ENCODE measurements at places on chromosomes 5 and 9.

DNA sequence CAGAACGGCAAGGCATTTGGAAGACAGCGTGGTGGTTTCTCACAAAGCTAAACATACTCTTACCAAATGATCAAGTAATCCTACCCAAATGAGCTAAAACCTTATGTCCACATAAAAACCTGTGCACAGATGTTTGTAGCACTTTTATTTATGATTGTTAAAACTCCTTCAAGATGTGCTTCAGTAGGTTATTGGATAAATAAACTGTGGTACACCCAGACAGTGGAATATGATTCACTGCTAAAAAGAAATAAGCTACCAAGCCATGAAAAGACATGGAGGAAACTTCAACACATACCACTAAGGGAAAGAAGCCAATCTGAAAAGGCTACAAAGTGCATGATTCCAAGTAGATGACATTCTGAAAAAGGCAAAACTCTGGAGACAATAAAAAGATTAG, 94.2 kb downstream of the FOXD1 start:
- H3K27me3 ChIP-seq = no peaks in the 10 kb centered on the region
- DNase-seq = no peak
- H3K4me3 ChIP-seq = no peak overlapping the region
- H3K36me3 ChIP-seq = 0 out of 2 replicates have a peak, but pooled peaks cover 3% of the 10 kb centered on the region

DNA sequence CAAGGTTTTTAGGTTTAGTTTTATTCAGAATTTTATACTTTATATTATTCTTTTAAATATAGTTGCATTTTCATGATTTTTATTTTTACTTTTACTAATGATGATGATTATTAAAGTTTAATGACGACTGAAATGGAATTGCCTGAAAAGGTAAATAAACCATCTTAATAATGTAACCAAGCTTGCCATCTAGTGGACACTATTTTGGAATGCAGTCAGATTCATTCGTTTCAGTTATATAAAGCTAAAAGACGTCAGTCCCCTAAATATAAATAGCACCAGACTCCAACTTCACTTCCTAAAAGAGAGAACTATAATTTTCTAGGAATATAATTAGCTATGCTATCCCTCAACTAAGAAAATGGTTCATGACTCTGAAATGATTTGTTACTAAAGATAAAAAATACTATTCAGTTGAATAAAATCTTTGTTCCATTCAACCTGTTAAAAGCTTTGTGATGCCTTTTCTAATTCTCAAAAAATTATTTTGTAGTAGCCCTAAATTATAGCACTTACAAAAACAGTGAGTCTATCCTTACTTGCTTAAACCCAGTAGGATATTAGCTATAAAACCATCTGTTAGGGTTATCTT, 19.9 kb downstream of the ABITRAM start:
- peaks cover 8% of the 10 kb centered on the region for H3K36me3 ChIP-seq
- no peak overlapping the region for H3K27ac ChIP-seq
- no peaks in the 10 kb centered on the region for H3K4me1 ChIP-seq
- no peaks in the 10 kb centered on the region for H3K27me3 ChIP-seq
- no peak for DNase-seq
- H3K4me3 ChIP-seq = no peak overlapping the region

DNA sequence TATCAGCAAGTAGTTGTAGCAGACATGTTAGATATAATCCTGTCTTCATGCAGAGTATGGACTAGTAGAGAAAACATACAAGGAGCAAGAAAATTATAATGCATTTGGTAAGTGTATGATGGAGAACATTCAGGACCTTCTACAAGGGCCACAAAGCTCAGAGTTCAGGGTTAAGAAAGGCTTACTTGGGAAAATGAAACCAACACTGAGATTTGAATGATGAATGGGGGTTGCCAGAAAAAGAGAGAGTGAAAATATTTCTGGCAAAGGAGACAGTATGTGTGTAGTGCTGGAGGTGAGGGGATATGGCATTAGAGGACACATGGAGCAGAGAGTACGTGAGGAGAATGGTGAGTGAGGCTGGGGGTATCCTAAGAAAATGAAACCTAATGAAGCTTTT, 169.8 kb upstream of the STK32A start:
- H3K4me3 ChIP-seq = no peak overlapping the region
- H3K4me1 ChIP-seq = no peaks in the 10 kb centered on the region
- no peak overlapping the region for H3K27ac ChIP-seq
- H3K27me3 ChIP-seq = no peaks in the 10 kb centered on the region
- DNase-seq = no peak

GRCh38 chr9:14097215-14097614, 216.7 kb downstream of the NFIB start:
- H3K27ac ChIP-seq = no peak overlapping the region
- peaks cover 60% of the 10 kb centered on the region for H3K4me1 ChIP-seq
- no peaks in the 10 kb centered on the region for H3K36me3 ChIP-seq
- DNase-seq = no peak

- H3K4me1 ChIP-seq = peaks cover 39% of the 10 kb centered on the region
- H3K27ac ChIP-seq = peak overlapping the region; percentile 8
- no peak for DNase-seq
- no peaks in the 10 kb centered on the region for H3K27me3 ChIP-seq
- no peak overlapping the region for H3K4me3 ChIP-seq
Measured at GRCh38 chr5:111427762-111428161, 84.6 kb downstream of the STARD4 start.

- no peaks in the 10 kb centered on the region for H3K36me3 ChIP-seq
- DNase-seq = no peak
- no peaks in the 10 kb centered on the region for H3K4me1 ChIP-seq
- no peaks in the 10 kb centered on the region for H3K27me3 ChIP-seq
- H3K4me3 ChIP-seq = no peak overlapping the region
Measured at GRCh38 chr5:122649080-122649479, 125.8 kb upstream of the SNX2 start.

DNA sequence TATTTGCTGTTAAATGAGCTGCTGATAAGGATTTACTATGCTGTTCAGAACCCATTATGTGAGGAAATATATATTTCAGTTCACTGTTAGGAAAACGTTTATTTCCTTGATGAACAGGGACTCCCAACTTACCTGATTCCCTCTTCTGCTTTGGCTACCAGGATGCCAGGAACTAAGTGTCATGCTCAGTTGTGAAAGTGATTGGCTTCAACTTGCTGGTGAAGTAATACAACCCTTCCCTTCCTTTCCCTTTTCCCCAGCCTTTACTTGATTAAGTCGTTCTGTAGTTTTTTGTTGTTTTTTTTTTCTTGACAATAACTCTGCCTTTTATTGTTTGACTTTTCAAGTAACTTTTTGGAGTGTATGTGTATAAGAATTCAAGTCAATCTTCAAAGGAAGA, 309.3 kb downstream of the DOCK8 start:
- no peaks in the 10 kb centered on the region for H3K27me3 ChIP-seq
- 0 out of 2 replicates have a peak, but pooled peaks cover 3% of the 10 kb centered on the region for H3K4me1 ChIP-seq
- H3K4me3 ChIP-seq = no peak overlapping the region
- peaks cover 5% of the 10 kb centered on the region for H3K36me3 ChIP-seq
- no peak overlapping the region for H3K27ac ChIP-seq

DNA sequence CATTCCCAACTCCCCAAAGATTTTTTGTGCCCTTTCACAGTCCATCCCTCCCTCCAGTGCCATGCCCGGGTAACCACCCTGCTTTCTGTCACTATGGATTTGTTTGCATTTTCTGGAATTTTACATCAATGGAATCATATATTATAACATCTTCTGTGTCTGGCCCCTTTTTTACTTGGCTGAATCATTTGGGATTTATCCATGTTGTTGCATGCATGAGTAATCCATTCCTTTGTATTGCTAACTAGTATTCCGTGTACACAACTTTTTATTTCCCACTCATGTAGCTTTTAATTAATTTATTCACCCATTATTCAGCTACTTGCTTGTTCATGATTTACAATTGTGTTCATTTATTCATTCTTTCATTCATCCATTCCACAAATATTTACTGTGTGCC, 94.1 kb downstream of the FGF18 start:
- no peak overlapping the region for H3K4me3 ChIP-seq
- no peak overlapping the region for H3K27ac ChIP-seq
- peaks cover 11% of the 10 kb centered on the region for H3K4me1 ChIP-seq
- no peak for DNase-seq
